CD4-positive, alpha-beta T cell treated with Interleukin-6 at 100 ng/mL for 8 hours (primary cell): ENCODE measurements at places on chromosomes 11 and 22.

- no peak for DNase-seq
These were observed 2.7 kb downstream of the DRD2 start for GRCh38 chr11:113472471-113472870.

DNA sequence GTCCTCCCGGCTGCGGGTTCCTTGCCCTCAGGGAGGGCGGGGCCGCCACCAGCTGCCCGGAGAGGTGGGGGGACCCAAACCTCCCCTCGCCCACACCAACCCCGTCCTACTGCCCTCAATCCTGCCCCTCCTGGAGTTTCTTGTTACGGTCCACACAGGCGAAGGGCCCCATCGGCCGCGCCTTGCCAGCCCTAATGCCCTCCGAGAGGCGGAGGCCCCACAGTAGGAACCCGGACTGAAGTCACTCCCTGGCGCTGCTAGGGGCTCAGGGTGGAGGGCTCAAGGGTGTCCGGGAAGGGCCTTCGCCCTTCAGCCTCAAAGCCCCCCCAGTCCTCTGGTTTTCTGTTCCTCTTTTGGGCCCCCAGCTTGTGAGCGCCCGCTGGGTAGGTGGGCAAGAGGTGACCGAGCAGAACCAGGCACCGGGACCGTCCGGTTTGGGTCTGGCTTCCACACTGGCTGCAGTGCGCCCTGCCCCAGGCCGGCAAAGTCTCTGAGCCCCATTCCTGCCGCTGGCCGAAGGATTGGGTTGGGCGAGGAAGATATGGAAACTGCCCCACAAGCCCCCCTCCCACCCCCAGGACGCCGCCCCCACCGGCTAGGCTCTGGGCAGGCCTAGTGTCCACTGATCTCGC, 24.5 kb downstream of the DUSP8 start:
- no peak for DNase-seq

DNA sequence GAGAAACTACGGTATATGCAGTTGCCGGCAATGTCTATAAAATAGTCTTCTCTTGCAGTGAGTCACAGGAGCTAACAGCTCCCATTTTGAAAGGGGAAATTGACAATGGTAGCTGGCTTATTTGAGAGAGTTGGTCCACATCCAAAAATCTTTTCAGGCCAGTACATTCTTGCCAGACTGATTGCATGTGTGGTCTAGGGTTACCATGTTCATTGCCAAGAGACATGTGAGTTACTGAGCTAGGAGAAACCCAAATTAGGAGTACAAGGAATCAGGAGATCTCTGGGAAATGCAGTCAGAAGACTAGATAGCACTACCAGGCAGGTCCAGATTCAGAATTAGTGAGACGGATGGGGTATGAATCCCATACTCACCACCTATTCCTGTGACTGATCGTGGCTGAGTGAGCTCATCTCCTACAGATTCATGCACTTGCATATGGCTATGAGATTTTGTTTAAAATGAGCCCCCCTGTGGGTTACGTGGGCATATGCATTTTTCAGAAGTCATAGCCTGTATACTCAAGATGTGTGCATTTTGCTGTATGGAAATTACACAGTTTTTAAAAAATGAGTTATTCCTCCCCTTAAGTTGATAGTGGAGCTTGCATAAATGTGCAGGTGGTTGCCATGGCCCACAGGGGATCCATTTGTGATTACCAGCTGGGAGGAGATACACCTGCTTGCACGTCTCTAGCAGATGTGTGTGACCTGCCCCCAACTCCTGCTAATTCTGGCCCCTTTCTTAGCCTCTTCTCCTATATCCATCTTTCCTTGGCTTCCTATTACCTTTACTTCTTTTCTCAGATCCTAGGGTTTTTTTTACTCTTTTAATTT, 102.7 kb downstream of the COMMD9 start:
- DNase-seq: no peak

DNA sequence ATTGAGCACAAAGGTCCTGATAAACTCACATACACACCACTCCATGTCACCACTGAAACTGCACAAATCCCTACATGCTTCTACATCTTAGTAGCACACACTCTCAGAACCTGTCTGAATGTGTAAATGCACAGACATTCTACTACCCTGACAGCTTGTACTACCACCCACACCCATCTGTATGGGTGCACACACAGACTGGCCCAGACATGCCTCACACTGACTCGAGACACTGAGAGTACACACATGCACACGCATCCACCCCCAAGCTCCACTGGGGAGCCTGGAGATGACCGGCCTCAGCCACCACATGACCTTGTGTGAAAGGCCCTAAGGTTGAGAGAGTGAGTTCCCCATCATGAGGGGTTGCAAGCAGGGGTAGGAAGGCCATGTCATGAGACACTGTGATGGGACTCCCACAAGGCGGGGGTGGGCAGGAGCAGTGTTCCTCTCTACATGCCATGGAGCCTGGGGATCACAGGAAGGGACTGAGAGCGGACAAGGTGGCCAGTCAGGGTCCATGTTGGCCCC, 28.1 kb downstream of the ARAP1 start:
- no peak for DNase-seq

GRCh38 chr11:1773994-1774550, 10.3 kb upstream of the CTSD start:
- no peak for DNase-seq

DNA sequence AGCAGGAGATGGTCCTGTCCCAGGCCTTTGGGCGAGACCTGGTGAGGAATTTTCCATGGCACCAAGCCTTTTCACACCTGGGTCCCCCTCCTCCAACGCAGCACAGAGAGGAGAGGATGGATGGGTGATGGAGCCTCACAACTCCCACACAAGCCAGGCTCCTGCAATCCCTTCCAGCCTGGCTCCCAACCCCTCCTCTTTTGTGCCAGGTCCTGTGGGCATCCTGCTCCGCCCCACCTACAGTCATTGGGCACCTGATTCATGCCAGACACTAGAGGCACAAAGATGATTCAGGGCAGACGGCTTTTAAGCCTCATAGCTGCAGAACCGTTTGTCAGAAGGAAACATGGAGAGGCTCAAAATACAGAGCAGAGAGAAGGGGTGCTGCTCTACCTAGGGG, 16.1 kb upstream of the MYRF start:
- DNase-seq: no peak
